ENCODE measurements at places on chromosomes 4 and X.

- DNase-seq, result no peak
These were observed 203.8 kb downstream of the AASDH start for GRCh38 chr4:56183344-56183959.

DNA sequence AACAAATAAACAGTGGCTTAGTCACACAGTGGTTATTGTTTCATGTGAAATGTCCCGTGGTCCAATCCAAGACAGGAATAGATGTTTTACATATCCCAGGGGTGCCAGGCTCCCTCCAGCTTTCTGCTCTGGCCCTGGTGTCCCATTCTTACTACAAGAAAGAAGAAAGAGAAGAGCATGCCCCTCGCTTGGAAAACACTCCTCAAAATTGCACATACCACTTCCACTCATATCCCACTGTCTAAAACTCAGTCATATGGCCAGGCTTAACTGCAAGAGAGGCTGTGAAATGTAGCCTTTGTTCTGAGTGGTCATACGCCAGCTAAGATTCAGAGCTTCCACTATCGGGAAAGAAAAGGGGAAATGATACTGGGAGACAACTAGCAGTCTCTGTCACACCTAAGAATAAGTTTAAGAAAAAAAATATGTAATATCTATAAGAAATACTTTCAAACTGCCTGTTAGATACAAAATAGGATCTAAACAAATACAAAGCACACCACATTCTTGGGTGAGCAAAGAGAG lies 306.8 kb upstream of the FAM241A start:
- no peak for DNase-seq

- DNase-seq, result no peak
These were observed 648 bp upstream of the SCD5 start for GRCh38 chr4:82799006-82799881.

DNA sequence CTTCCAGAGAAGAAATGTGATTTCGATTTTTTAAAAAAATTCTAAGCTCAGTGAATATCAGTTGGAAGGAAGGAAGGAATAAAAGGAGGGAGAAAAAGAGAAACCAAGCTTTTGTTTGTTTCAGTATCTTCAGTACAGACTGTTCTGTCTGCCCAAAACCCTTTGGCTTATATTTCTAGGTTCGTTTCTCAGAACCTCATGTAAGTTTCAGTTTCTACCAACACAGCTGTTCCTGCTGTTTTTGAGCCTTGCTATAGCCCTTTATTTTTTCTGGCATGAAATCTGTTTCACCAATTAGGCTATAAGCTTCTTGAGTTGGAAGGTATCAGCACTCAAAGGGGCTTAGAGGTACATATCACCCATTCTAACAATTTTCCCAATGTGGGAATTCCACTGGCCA lies 157.9 kb downstream of the GBA3 start:
- no peak for DNase-seq

DNA sequence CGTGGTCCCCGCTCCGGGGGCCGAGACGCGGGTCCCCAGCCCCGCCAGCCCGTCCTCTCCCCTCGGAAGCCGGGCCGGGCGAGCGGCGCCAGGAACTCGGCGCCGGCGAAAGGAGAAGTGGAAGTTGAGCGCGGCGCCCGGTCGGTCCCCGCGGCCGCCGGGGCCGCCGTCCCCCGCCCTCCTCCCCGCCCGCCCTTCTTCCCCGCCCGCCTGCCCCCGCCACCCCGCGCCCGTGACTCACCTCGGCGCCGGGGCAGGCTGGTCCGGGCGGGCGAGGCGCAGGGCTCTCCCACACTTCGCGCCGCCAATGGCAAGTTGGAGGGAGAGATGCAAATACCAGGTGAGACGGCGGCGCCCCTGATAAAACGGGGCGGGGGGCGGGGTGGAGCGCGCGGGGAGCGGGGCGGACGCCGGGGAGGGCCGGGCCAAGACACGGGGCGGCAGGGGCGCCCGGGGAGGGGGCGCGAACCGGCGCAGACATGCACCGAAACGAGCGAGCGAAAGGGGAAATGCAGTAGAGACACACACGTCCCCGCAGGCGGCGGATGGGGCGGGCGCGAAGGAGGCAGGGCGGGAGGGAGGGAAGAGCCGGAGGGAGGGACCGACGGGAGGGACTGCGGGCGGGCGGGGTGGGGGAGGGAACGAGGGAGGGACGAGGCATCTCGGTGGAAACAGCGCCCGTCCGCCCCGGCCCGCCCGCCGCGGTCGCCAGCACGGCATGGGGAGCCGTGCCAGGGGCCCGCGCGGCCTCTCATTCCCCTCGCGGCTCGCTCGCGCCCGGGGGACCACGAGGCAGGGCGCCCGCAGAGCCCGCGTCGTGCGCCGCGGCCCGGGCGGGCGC lies at the start of gene ELF4:
Gene ELF4, minus strand, starts transcription at position 119 of the 841 bp plus-strand sequence. CDS start 29,167 bp downstream, outside the sequence.
- no peak for DNase-seq

GRCh38 chr4:107834241-107834794 lies 9.6 kb downstream of the SGMS2 start:
- DNase-seq, result no peak

DNA sequence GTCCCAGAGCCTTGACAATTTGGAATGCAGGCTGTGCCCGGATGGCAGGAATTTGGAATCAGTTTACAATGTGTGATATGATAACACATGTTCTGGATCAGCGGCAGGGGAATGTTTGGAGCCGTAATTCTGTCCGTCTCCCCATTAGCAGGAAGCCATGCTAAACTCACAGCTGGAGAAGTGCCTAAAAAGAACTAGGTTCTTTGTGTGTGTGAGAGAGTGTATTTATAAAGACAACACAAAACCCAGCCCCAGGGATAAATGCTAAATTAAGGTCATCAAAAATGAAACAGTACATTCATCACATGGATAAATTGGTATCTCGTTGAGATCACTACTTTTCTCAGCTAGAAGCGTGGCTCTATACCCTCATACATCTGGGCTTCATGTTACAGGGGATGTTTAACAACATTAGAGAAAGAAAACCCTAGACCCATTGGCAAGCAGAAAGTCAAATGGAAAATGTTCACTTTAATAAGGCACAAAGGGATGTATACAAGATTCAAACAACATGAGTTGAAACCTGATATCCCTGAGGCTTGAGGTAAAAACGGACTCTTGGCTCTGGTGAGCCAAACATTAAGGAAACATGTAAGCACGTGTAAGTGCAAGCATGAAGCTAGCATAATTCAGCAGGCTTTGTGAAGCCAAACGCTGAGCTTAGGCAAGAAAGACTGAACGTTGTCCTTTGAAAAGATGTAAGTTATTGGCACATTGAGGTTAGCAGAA lies 18.0 kb upstream of the TMEM131L start:
- no peak for DNase-seq

GRCh38 chr4:147789596-147789995 lies 57.7 kb downstream of the ARHGAP10 start:
- DNase-seq, result no peak

- no peak for DNase-seq
These were observed 132.0 kb upstream of the TET2 start for GRCh38 chr4:105014635-105015034.

- DNase-seq, result no peak
These were observed 111.9 kb upstream of the PPARGC1A start for GRCh38 chr4:24001486-24002329.

DNA sequence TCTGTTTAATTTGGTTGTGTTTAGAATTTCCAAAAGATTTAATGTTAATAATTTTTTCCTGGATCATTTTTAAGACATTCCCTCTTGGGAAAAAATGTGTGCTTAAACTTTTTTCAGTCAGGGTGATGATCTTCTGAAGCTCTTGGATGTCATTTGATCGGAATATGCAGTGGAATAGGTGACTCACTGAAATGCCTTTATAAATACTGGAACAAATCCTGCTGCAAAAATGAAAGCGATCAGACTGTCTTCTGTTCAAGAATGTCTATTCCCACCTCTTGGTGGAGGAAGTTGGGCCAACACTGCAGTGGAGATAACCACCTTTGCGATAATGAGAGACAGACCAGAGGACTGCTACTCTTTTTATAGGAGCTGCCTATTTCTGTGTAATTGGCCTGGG lies 46.7 kb downstream of the LARP1B start:
- no peak for DNase-seq

DNA sequence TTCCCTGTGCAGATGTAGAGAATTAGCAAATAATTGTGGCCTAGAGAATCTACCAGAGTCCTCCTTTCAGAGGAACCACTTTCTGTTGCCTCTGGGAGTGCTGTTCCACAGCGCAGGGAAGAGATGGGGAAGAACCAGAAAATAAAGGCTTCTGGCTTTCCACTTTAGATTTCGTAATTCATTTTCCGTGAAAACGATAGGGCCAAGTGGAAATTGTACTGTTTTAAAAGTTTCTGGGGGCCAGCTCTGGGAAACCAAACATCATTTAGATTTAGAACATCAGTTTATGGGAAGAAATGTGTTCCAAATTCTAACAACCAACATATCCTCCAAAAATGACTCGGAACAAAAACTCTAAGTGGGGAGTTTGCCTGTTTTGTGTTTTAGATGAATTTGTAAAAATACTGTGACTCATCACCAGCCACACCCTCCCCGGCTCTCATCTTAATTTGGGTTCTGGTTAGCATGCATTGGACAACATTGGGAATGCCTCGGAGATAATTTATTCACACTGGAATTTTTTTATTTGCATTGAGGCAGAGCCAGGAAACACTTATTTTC lies 65.2 kb upstream of the LNX1 start:
- DNase-seq, result no peak

GRCh38 chrX:830532-830931 lies 199.9 kb downstream of the SHOX start:
- no peak for DNase-seq

DNA sequence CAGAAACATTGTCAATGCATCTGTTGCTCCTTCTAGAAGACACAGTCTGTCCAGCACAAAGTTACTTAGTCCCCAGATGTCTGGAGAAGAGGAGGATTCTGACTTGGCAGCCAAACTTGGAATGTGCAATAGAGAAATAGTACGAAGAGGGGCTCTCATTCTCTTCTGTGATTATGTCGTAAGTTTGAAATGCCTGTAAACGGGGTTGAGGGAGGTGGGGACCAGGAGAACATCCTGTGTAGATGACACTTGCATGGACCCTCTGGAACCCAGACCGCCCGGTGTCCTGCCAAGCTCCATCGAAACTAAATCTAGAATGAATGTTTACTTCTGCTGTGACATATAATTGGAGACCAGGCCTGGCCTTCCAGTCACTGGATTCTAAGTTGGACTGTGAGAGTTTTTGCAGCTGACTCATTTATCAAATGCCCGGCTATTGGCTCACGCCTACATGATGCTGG lies 45.0 kb upstream of the MSANTD1 start:
- no peak for DNase-seq

- DNase-seq, result no peak
These were observed 27.3 kb downstream of the CSN3 start for GRCh38 chr4:70269674-70270073.

DNA sequence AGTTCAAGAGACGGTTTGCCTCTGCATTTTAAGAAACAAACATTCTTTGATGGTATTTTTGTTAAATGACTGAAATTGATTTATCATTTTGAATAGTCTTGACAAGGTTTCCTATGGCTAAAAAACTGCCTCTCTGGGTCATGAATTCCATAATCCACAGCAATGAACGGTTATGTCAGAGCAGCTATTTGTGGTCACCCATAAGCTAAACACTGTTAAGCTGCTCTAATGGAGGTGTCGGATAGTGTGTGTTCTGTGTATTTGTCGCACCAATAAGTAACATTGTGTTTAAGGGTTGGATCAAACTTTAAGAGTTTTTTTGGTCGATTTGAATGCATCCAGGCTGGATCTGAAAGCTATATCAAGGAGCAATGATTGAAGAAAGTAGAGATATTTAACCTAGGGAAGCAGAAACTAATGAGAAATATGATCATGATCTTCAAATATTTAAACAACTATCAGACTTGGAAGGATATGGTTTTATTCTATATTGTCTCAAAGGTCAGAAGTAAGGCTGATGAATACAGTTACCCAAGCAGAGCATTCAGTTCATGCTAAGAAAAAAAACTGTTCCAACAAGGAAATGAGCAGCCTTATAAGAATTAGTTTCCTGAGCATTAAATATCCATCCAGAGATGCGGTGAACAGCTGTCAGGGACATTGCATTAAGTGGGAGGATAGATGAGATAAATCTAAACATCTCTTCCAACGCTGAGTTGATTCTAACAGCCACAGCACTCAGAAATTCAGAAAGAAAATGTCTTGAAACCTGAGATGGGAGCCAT lies 232.3 kb upstream of the RPS6KA3 start:
- DNase-seq, result no peak

DNA sequence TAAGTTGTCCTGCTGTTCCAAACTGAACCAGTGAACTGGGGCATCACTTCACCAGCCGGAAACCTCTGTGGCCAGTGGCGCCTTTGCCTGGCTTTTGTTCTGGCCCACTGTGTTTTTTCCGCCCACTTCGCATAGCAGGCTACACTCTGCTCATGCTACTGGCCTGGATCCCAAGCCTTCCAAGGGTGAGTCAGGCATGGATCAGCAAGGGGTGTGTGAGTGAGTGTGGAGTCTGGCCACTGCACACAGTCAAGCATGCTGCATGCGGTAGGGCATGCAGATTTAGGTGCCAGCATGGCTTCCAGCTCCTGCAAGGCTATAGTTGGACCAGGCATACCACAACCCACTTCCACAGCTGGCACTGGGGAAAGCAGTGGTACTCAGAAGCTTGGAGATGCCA lies 1967.9 kb downstream of the C4orf33 start:
- DNase-seq, result no peak

DNA sequence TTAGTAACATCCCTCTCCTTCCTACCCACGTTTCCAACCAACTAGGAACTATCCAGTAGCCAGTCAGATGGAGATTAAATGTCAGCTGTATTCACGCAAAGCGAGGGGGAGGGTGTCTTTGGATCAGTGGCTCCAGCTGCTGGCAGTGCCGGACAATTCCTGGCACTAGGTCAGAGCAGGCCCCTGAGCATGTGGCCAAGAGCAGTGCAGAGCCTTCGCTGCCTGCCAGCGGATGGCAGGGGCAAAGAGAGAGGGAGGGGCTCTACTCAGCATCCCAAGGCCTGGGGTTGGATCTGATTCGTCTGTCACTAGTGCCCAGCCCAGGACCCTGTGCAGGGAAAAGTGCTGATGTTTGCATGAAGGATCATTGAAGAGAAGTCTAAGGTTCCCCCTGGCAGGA lies 28.7 kb upstream of the JAKMIP1 start:
- no peak for DNase-seq

- no peak for DNase-seq
These were observed 17.1 kb downstream of the VSIG4 start for GRCh38 chrX:66022632-66023384.

DNA sequence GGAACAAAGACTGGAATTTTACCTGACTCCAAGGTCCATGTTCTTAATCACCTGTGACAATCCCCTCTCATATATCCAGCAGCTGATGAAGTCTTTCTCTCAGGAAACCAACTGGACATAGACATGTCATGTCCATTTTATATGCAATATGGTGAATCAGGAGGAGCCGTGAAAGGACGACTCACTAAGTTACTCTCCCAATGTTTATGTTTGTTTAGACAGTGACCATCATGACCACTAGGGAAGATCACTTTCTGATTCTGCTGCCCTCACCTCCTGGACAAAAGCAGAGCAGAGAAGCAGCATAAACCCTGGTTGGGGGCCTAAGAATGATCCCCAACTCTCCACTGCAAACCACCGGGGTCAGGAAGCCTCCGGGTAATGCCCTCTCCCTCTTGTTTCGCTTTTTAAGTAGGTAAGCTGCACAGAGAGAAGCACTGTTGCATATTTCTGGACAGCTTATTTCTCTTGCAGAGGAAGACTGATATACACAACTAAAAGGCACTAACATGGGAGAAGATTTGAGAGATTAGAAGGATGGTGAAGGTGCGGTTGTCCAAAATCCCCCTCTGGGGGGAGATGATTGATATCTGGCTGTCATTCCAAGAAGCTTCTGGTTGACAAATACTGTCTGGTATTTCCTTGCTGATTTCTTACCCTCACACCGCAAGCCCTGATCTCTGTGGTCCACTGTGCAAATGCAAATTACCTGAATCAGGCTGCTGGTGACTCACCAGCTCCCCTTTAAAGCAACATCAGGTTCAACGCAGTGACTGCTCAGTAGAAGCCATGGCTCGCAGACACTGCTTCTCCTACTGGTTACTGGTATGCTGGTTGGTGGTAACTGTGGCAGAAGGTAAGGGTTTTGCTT lies at the start of gene ODAPH:
Gene ODAPH, plus strand, starts transcription at position 773 of the 871 bp plus-strand sequence. Its CDS starts 17 bp downstream, at position 790.
- peak; percentile 11 for DNase-seq

Data from memory B cell (primary cell).